ENCODE measurements at places on chromosomes 13 and 19.

- no peak for DNase-seq
Measured at GRCh38 chr19:6064336-6065073, 45.8 kb downstream of the RFX2 start.

GRCh38 chr13:112986946-112987681 lies 18.1 kb downstream of the MCF2L start:
- no peak for DNase-seq

DNA sequence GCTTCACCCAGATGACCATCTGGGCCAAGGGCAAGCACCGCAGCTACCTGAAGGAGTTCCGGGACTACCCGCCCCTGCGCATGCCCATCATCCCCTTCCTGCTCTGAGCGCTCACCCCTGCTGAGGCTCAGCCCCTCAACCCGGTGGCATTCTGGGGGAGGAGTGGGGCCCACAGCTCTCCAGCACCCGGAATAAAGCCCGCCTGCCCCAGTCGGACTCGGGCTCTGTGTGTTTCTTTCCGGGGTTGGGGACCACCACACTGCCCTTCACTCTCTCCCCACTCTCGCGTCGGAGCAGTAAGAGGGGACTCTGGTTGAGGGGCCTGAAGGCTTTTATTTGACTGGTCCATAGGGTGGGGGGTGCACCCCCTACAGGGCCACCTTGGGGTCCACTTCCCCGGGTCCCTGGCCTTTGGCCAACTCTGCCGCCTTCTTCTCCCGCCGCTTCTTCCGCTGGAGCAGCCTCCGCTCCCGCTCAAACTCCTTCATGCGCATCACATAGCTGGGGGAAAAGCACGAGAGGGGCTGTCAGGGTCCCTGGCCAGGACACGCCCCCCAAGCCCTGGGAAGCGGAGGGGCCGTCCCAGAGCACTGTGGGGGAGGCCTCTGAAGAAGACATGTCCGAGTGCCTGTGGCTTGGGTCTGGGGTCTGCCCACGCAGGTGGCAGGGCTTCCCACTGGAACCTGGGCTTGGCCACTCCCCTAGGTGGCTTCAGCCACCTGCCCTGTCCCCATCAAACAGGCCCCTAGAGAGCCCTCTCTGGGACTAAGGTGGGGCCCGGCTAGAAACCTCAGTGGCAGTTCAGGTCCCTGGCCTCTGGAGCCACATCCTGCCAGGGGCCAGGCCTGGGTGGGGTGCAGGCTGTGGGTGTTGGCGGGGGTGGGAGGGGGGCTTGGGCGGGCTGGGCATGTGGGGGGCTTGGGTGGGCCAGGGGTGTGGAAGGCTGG lies 5.8 kb downstream of the NDUFB7 start:
- DNase-seq, result no peak

- DNase-seq, result no peak
Measured at GRCh38 chr13:50793026-50793425, 50.5 kb downstream of the DLEU7 start.

DNA sequence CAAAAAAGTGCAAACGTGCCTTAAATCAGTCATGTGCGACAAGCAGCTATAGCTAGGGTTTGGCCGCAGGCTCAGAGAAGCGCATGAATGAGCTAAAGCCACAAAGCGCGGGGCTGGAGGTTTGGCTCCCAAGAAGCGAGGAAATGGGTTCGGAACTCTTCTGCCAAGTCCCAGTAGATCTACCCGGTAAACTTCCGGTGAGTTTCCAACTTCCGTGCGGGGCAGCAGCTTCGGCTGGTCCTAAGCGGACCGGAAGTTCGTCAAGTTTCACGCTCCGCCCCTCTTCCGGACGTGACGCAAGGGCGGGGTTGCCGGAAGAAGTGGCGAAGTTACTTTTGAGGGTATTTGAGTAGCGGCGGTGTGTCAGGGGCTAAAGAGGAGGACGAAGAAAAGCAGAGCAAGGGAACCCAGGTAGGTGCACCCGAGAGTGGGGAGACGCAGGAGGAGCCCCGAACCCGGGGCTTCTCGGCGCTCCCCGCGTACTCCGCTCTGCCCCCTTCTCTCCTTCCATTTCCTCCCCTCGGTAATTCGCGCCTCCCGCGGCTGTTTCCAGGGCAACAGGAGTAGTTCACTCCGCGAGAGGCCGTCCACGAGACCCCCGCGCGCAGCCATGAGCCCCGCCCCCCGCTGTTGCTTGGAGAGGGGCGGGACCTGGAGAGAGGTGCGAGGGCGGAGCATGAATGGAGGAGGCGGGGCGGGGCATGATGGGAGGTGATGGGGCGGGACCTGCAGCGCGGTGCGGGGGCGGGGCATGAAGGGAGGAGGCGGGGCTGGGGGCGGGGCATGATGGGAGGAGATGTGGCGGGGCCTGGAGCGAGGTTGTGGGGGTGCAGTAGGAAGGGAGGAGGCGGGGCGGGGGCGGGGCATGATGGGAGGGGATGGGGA lies at the start of gene NR1H2:
NR1H2 (plus strand) TSS at position 292 of the 885 bp plus-strand sequence. CDS start 1,149 bp downstream, outside the sequence.
- peak; percentile 95 for DNase-seq

- no peak for DNase-seq
Measured at GRCh38 chr13:27117952-27118351, 53.7 kb downstream of the USP12 start.

DNA sequence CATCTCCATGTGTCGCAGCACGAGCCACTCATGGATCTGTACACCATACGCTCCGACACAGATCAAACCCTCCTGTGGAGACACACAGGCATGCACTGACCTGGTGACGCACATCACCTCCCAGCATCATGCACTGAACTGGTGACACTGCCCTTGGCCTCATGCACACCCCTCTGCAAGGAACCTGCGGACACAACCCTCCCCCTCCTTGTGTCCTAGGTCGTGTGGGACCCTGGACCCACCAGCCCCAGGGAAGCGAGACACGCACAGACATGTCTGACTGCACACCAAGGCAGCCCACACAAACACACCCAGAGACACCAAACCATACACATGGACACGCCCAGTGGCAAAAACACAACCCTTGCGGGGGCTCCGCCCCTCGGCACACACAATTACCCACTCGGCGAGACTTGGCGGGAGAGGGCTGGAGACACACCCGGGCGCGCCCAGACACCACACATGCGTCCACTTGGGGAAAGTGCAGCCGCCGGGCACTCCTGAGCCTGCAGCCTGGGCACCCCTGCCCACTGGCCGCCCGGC lies 2.0 kb upstream of the KCNN4 start:
- DNase-seq, result peak; percentile 32

- no peak for DNase-seq
Measured at GRCh38 chr19:40410030-40410389, 3.2 kb downstream of the PRX start.

Data from activated naive CD4-positive, alpha-beta T cell treated with anti-CD3 and anti-CD28 coated beads, Interleukin-2, amount 10 ng/mL, durations not matched to agents 7 days and 5 days (primary cell).